ENCODE measurements at places on chromosomes 6 and 20.

- no peak overlapping the region for H3K27ac ChIP-seq
- H3K4me1 ChIP-seq = peaks cover 8% of the 10 kb centered on the region
- H3K4me3 ChIP-seq = no peak overlapping the region
- H3K27me3 ChIP-seq = no peaks in the 10 kb centered on the region
Observed at GRCh38 chr20:43300901-43301300, 111.2 kb upstream of the PTPRT start.

DNA sequence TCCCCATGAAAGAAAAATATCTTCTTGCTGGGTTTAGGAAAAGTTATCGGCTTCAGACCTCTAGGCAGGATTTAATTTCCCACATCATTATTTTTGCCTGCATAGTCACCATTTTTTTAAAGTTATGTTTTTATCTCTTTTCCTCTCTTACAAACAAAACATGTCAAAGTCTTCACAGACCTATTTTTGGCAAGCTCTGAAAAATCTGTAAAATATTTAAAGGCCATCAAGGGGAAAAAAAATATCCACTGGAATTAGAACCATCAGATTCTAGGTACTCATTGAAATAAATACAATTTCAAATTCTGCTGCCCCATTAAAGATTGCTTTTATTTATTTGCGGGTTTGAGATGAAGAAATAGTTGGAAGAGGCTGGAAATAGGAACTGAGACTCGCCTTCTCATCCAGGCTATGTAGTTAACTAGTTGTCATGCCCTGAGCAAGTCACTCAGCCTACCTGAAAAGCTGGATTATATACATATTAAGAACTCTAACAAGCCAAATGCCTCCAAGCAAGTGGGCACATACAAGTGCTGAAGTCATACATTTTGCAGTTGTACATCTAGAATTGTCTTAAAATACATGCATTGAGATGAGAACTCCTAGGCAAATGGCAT, 101.7 kb upstream of the SASH1 start:
- DNase-seq = no peak
- no peak overlapping the region for H3K4me3 ChIP-seq
- no peaks in the 10 kb centered on the region for H3K36me3 ChIP-seq

DNA sequence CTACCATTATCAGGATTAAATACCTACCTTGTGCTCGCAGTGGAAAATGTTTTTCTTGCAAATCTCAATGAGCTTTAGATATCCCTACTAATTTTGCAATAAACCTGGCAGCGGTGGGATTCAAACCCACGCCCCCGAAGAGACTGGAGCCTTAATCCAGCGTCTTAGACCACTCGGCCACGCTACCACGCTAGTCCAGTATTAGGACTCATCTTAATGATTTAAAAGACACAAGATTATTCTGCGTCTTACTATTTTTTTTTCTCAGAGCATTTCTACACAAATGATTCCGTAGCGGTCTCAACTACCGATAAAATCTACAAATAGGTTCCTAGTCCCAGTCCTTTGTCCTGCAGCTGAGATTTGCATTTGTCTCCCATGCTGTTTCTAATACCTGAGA, 35.2 kb upstream of the ZSCAN23 start:
- no peaks in the 10 kb centered on the region for H3K27me3 ChIP-seq
- H3K36me3 ChIP-seq = no peaks in the 10 kb centered on the region
- no peak for DNase-seq

GRCh38 chr6:88476388-88476787, 310.2 kb upstream of the CNR1 start:
- no peaks in the 10 kb centered on the region for H3K4me1 ChIP-seq
- no peaks in the 10 kb centered on the region for H3K27me3 ChIP-seq
- H3K36me3 ChIP-seq = no peaks in the 10 kb centered on the region
- no peak overlapping the region for H3K27ac ChIP-seq
- no peak for DNase-seq

GRCh38 chr6:110690916-110691315, 124.4 kb downstream of the CDK19 start:
- H3K4me3 ChIP-seq = no peak overlapping the region
- H3K27ac ChIP-seq = no peak overlapping the region
- DNase-seq = no peak
- no peaks in the 10 kb centered on the region for H3K4me1 ChIP-seq
- no peaks in the 10 kb centered on the region for H3K36me3 ChIP-seq
- no peaks in the 10 kb centered on the region for H3K27me3 ChIP-seq

DNA sequence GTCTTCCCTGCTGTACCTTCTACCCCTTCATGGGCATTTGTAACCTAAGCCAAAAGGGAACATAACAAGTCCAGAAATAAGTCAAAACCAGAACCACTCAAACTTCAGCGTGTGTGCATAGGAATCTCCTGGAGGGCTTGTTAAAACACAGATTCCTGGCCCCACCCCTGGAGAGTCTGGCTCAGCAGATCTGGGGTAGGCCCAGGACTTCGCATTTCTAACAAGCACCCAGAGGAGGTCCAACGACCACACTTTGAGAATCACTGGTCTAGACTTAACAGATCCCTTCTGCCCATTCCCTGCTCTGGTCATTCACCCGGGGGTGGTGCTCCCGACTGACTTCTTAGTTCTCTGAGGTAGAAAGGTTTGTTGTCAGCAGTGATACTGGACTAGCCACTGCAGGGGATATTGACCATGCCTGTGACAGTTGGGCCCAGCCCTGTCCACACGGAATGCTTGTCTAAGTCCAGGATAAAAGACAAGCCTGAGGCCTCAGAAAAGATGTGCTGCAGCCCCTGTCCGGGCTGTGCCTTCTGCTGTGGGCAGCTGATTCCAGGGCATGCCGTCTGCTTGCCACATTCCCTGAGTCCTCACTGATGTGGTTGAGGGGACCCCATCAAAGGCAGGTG, 68.6 kb downstream of the SYNJ2 start:
- DNase-seq = no peak
- H3K27ac ChIP-seq = no peak overlapping the region
- no peak overlapping the region for H3K4me3 ChIP-seq
- H3K36me3 ChIP-seq = no peaks in the 10 kb centered on the region
- no peaks in the 10 kb centered on the region for H3K27me3 ChIP-seq

- H3K4me1 ChIP-seq = no peaks in the 10 kb centered on the region
- H3K27me3 ChIP-seq = no peaks in the 10 kb centered on the region
- H3K4me3 ChIP-seq = no peak overlapping the region
- no peaks in the 10 kb centered on the region for H3K36me3 ChIP-seq
Observed at GRCh38 chr6:18148304-18149025, 6.4 kb downstream of the TPMT start.

- H3K36me3 ChIP-seq = no peaks in the 10 kb centered on the region
- DNase-seq = no peak
- H3K27ac ChIP-seq = no peak overlapping the region
- no peaks in the 10 kb centered on the region for H3K27me3 ChIP-seq
- H3K4me3 ChIP-seq = no peak overlapping the region
Observed at GRCh38 chr6:161244725-161245124, 29.1 kb downstream of the AGPAT4 start.

DNA sequence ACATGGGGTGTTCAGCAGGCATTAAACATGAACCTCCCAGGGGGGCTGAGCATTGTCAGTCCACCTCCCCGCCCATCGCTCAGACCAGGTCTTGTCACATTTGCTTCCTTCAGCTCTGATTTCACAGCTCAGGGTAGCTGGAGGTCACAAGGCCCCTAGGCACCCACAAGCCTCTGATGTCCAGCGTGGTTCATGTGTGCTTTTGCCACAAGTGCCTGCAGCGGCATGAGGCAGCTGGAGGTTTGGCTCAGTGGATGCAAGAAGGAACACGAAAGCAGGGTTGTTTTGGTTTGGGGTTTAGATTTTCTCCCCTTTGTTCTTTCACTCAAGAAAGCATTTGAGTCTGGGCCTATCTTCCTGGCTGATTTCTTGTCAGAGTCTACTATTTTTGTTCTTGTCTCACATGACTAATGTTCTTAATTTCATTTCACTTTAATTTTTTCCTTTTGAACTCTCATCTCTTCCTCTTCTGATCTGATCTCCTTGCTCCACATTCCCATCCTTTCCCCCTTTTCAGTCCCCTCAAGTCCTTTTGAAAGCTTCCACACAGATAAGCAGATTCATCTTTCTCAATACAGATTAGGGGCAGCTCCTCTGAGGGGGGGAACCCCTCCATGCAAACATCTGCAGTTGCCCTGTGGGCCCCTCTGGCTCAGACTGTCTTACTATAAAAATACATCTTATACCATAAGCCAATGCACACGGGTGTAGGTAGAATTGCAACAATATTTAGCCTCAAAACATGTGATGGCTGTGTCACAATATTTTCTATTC, 68.1 kb upstream of the CEP85L start:
- peaks cover 36% of the 10 kb centered on the region for H3K4me1 ChIP-seq
- H3K27ac ChIP-seq = peak overlapping the region; percentile 59
- no peaks in the 10 kb centered on the region for H3K27me3 ChIP-seq
- no peaks in the 10 kb centered on the region for H3K36me3 ChIP-seq
- DNase-seq = peak; percentile 50
- no peak overlapping the region for H3K4me3 ChIP-seq

DNA sequence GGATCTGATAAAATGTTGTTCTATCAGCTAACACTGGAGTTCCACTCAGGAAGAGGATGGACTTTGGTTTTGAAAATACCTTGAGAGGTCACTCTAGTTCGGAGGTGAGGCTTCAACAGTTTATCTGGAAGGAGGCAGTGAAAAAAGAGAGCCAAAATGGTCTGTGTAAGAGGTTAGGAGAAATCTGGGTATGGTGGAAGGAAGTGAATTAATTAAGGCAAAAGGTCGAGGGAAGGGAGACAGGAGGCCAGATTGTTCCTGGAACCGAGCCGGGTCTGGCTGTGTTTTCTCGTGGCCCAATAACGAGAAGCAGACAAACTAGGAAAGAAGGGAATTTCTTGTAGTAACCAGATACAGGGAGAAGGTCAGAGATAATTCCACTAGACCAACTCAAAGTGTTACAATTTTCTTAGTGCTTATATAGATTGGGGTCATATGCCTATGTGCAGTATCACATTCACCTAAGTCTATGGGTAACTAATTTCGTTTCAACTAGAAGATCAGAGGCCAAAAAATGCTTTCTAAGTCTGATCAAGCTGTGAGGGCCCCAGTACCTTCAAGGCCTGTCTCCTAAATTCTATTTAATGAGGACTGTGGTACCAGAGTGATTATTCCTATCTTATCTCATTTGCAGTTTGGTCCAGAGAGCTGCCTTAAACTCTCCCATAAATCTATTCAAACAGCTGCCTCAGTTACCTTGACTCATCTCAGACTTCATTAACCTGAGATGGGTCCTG, 96.0 kb upstream of the SNX9 start:
- H3K36me3 ChIP-seq = no peaks in the 10 kb centered on the region
- DNase-seq = no peak
- H3K4me1 ChIP-seq = no peaks in the 10 kb centered on the region
- H3K27ac ChIP-seq = no peak overlapping the region
- no peak overlapping the region for H3K4me3 ChIP-seq

GRCh38 chr6:46129291-46129628, 529 bp upstream of the ENPP4 start:
- peaks cover 21% of the 10 kb centered on the region for H3K4me1 ChIP-seq
- no peaks in the 10 kb centered on the region for H3K36me3 ChIP-seq
- H3K27ac ChIP-seq = no peak overlapping the region
- DNase-seq = peak; percentile 52

DNA sequence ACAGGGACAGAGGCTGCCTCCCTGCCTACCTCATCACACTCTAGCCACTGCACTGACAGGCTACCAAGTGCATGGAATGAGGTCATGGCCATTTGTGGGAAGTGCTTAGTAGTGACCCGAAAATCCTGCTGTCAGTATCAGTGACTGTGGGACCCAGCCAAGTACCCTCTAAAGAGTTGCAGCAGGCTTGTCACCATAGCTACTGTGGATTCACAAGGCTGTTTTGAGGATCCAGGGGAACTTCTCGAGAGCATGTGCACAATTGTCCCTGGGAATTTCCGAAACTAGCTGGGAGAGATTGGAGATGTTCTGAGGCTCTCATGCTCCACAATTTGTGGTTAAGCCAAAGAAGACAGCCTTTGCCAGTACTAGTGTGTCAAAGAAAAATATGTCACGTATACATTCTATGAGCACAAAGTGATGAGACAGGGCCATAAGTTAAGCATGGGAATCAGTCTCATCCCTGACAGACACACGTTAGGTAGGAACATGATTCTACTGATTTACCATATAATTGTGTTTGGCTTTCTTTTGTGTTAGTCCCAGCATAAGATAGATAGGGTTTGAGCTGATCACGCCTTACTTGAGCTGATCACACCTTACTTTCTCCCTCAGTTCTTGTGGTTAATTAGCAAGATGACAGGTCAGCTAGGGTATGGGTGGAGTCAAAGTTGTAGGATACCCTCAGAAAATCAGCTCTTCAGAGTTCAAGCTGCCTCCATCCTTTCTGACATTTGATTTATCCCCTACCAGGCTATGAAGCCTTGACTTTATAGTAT, 42.6 kb upstream of the TMEM170B start:
- H3K36me3 ChIP-seq = no peaks in the 10 kb centered on the region
- no peaks in the 10 kb centered on the region for H3K27me3 ChIP-seq
- H3K4me1 ChIP-seq = peaks cover 42% of the 10 kb centered on the region

- no peak overlapping the region for H3K27ac ChIP-seq
- no peak overlapping the region for H3K4me3 ChIP-seq
- no peak for DNase-seq
- H3K36me3 ChIP-seq = no peaks in the 10 kb centered on the region
Observed at GRCh38 chr6:156533872-156534524, 243.2 kb upstream of the ARID1B start.
